ENCODE measurements at places on chromosomes 6 and 20. TPM values are rescaled to one million over a fixed set of nuclear protein-coding genes. Genes with fewer than 3 reads are reported as not detected.

Gene C6orf141
- total RNA-seq: 1.3 TPM

Gene BPIFB2
- total RNA-seq: not detected

Gene LYRM4
- 18.3 TPM for total RNA-seq

Gene IYD
- not detected for total RNA-seq

Gene ABT1
- 8.7 TPM for total RNA-seq

Gene NKAIN4
- total RNA-seq: 38.7 TPM

Gene OR2H2
- not detected for total RNA-seq

Gene NKAIN2
- total RNA-seq: 16.3 TPM

Gene SCUBE3
- total RNA-seq: 4.4 TPM

Gene C20orf144
- not detected for total RNA-seq

DNA sequence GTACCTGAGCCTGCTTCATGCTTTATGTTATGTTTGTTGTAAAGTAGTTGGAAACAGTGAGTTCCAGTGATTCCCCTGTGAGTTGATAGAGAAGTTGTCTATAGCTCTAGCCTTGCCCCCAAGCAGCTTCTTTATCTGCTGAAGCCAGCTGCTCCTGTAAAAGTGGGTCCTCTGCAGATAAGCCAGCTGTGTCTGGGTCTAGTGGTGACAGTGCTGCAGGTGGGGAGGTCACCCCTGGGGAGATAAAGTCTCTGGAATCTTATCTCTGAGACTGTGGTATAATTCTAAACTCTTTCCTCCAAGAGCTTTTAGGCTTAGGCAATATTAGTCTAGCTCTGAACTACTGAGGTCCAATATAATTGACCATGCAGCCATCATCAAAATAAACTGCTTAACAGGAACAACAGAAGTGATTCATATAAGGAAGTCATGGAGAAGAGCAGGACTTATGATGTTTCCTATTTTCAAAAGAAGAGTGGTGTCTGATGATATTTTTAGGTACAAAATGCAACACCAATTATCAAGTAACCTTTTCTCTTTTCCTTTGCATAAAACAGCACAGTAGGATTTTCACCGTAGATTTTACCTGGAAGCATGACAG, 44.2 kb upstream of the TMEM217 start:
- DNase-seq: no peak

DNA sequence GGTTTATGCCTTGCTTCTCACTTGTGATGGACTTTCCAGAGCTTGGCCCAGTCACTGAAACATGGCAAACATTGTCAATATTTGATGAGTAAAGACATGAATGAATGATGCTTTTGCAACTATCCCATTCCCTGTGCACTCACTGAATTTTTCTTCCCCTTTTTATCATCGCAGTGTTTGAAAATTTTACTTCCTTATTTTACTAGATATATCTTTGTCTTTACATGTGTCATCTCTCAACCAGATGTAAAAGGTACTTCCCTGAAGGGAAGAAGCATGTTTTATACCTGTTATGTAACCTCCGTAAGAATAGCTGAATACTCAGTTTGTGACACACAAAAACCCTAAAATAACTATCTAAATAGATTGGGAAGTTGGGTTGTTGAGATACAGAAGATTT, 544.7 kb upstream of the FLRT3 start:
- DNase-seq: no peak

- no peak for DNase-seq
Measured at GRCh38 chr6:100962466-100962865, 81.3 kb upstream of the ASCC3 start.

GRCh38 chr6:32087574-32088486, 21.3 kb downstream of the TNXB start:
- no peak for DNase-seq

- DNase-seq: no peak
Measured at GRCh38 chr6:8556370-8557013, 121.1 kb upstream of the SLC35B3 start.

DNA sequence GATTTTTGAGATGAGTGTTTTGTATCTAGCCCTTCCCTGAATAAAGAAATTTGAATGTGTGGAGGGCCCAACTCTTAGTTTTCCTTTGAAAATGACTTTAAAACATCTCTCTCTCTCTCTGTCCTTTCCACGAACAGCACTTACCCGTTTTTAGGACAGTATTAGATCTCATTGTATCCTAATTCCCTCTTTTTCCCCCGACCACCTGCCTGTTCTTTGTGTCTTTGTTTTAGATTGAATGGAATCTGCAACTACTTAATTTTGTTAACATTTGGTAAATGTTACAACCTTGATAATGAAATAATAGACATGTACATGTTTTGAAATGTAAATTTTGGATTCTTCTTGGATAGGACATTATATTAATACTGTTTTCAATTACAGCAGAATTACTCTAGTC, 3.1 kb downstream of the DSP start:
- no peak for DNase-seq

DNA sequence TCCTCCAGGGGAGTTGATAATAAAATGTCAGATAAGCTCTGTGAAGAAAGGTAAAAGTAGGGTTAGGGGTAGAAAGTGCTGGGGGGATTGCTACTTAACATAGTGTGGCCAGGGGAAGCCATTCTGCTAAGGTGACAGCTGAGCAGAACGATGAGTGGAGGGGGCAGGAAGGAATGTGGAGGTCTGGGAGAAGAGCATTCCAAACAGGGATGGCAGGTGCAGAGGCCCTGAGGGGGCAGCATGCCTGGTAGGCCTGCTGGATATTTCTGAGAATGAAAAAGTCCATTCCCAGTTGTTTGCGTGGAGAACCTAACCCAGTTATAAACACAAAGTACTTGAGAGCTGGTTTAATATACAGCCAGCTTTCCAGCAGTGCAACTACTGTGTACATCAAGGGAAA, 9.3 kb downstream of the GFRA4 start:
- no peak for DNase-seq

DNA sequence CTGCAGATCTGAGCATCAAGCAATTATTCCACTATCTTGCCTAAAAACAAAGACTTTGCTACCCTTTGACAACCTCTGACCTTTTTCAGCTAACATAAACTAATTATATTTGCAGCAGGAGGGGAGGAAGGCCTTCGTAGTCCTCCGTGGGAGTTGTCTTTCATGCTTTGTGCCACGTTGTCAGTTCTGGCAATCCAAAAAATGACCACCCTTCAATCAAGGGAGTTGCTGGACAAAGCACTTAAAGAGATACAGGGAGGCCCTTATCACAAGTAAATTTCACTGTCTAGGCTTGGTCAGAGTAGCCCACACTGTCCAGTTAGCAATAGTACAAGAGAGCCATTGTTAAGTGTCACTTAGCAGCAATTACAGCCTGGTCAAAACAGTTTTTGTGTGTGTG, 578.9 kb downstream of the HAO1 start:
- no peak for DNase-seq

DNA sequence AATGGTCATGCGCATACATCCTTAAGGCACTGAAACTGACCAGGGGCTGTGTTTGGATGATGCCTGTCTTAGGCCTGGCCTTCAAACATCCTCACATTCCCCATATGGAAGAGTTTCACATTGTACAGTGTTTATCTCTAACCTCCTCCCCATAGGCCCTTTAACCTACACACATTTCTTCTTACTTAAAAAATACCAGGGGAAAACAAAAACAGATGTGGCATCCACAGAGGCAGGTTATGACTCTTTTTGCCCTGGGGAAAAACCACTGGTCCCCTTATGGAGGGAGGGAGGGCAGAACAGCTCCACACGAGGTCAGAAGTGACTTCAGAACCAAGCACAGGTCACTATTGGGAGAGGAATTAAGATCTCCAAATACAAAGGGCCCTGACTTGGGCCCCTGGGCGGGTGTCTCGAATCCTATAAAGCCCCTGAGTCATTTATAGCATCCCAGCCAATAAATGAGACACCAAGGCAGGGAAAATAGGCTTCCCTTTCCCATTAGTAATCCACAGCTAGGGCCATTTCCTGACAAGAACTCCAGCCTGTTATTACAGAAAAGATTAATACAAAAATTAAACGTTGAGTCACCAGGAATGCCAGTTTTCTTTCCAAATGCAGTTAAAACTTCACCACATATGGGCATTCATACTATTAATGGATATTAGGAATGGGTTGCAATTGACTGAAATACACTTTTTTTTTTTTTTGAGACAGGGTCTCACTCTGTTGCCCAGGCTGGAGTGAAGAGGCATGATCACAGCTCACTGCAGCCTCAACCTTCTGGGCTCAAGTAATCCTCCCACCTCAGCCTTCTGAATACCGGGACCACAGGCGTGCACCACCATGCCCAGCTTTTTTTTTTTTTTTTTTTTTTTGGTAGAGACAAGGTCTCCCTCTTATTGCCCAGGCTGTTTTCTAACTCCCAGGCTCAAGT, 107.2 kb downstream of the ATP9A start:
- no peak for DNase-seq

- DNase-seq: no peak
Measured at GRCh38 chr6:32665661-32666060, 796 bp downstream of the HLA-DQB1 start.

- no peak for DNase-seq
Measured at GRCh38 chr6:50853939-50854338, 35.3 kb downstream of the TFAP2B start.

DNA sequence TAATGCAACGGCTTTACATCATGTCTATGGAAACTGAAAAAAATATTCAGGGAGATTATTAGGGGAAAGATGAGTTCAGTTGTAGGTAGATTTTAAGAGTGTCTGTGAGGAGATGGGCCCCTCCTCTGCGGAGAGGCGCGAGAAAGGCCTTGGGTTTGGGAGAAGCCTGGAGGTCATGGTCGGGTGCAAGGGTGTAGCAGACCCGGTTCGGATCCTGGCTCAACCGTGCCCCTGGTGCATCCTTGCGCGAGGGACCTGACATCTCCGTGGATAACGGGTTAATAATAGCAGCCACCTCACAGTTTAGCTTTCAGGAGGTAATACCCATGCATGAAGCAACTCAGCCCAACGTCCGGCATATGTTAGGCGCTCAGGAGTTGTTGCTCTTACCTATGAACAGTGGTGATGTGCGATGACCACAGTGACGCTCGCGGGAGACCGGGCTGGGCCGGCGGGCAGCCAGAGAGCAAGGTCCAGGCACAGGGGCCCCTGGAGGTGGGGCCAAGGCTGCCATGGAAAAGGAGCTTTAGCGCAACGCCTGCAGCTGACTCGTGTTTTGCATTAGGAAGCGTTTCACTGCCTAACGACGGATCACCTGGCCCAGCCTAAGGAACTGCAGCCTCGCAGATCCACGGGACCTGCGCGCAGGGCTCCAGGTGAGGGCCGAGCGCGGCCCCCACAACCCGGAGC, 146.4 kb upstream of the ARID1B start:
- no peak for DNase-seq

- no peak for DNase-seq
Measured at GRCh38 chr6:143441680-143442545, 8.6 kb downstream of the ADAT2 start.

- no peak for DNase-seq
Measured at GRCh38 chr6:336159-337114, 44.1 kb downstream of the DUSP22 start.

DNA sequence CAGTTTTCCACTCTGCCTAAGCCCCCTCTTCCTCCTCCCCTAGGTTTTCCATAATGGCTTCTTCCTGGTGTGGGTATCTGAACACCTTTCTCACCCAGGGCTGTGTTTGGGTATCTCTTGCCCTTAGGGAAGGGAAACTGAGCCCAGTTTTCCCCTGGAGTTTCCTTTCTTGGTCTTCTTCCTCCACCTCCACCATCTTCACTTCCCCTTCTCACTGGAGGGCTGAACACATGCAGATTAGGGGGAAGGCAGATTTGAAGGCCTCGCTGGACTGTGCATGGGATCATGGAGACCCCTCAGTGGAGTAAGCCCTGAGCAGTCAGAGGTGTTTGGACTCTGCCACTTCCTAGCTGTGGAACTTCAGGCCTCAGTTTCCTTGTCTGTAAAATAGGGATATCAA, 27.8 kb downstream of the FOXP4 start:
- DNase-seq: no peak

DNA sequence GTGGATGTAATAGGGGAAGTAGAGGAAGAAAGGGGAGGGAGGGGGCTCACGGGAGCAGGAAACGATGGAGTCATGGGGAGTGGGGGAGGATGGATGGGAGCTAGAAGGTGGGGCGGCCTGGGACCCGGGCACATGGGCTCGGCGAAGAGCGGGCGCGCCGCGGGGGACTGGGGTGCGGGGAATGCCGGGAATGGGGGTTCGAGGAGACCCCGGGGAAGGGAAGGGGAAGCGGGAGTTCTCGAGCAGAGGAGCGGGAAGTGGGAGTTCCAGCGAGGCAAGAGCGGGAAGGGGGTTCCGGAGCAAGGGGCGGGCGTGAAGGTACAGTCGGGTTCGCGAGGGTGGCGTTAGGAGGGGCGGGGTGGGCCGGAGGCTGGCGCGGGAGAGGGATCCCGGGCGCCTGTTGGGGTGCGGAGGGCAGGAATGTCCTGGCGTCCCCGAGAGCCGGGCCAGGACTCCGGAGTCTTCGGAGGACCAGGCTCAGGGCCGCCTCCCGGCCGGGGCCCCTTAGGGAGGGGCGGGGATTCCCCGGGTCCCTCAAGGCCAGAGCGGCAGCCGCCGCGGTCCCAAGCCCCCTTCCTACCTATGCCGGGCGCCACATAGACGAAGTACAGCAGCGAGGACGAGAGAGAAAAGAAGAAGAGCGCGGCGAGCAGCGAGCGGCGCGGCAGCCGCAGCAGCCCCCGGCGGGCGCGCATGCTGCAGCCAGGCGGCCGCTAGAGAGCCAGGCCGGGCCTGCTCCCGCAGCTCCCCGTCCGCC, 504 bp downstream of the B4GALT5 start:
- peak; percentile 69 for DNase-seq

GRCh38 chr20:35344354-35344837, 52.2 kb upstream of the FAM83C start:
- DNase-seq: no peak

- no peak for DNase-seq
Measured at GRCh38 chr6:139580592-139581484, 206.4 kb upstream of the CITED2 start.

GRCh38 chr6:33904050-33904746, 100.4 kb upstream of the MLN start:
- DNase-seq: peak; percentile 29

- DNase-seq: no peak
Measured at GRCh38 chr6:33957892-33958525, 154.2 kb upstream of the MLN start.

GRCh38 chr20:52150440-52151258, 40.9 kb downstream of the ZFP64 start:
- DNase-seq: peak; percentile 15

- no peak for DNase-seq
Measured at GRCh38 chr20:37364013-37364926, 18.3 kb downstream of the SRC start.

- no peak for DNase-seq
Measured at GRCh38 chr20:17683218-17684076, 1.4 kb upstream of the RRBP1 start.

- DNase-seq: no peak
Measured at GRCh38 chr6:159894991-159895390, 4.2 kb downstream of the MAS1 start.

Data from spinal cord (tissue), 10 donors.